ENCODE measurements at places on chromosomes 5 and 9.

GRCh38 chr5:1229822-1230221 lies 4.6 kb downstream of the SLC6A18 start:
- no peak for DNase-seq

GRCh38 chr9:132857031-132857430 lies 21.1 kb downstream of the AK8 start:
- DNase-seq: peak; percentile 87

DNA sequence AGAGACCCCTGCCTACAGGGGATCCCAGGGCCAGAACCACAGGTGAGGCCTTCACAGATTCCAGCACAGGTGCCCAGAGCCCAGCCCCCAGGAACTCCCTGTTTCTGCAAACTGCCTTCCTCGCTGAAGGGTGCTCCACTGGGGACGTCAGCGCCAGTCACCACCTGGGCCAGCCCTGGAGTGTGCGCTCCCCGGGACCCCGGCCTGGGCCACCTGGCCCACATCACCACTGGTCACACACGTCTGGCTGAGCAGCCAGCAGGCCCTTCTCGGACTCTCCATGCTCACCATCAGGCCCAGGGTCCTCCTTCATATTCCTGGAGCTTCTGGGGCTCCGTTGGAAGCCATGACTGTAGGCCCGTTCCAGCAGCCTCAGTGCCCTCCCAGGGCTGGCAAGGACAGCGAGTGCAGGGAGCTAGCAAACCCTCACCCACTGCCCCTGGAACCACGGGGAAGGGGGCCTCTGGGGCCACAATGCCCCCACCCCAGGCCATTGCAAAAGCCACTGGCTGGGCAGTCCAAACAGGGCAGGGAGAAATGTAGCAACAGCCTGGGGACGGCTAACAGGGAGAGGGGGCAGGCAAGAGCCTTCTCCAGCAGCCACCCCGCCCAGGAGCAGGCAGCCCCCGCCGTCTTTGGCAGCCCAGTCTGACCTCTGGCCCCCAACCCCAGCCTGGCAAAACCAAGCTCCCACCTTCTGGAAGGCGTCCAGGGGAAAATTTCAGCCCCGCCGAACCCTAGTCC lies 1.3 kb downstream of the AGPAT2 start:
- no peak for DNase-seq

DNA sequence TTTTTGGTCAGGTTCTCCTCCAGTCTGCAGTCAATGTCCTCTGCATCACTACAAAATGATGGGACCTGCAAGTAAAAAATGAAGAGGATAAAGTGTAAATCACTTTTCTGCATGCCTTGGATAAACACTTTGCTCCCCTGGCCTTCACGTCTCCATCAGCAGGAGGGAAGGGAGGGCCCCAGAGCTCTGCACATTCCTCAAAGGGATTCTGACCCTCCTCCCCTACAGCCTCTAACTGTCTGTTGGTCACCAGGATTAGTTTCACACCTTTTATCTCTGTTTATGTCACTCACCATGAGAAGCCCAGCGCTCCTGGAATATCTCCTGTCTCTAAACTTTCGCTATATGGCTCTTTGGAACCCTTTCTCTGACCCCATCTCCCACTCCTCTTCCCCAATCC lies 103.3 kb downstream of the SVEP1 start:
- DNase-seq: no peak

- peak; percentile 55 for DNase-seq
Observed at GRCh38 chr9:78234810-78235209, 1.1 kb upstream of the CEP78 start.

GRCh38 chr9:128892221-128892921 lies 10.4 kb downstream of the LRRC8A start:
- DNase-seq: peak; percentile 79

DNA sequence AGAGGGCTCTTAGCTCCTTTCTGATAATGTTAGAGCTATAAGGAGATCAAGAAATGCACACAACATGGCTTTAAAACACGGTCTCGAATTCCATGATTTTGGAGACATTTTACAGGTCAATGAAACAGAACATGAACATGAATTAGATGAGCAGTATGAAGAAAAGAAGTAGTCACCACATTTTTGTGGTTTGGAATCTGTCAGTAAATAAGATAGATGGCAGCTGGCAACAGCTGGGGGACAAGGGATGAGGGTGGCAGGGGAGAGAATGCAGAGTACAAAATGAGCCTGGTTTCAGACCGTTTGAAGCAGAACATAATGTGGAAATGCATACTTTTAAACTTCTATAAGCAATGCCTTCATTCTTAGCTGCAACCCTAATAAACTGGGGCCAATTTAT lies 107.1 kb downstream of the OXCT1 start:
- DNase-seq: peak; percentile 91

- DNase-seq: no peak
Observed at GRCh38 chr9:129921905-129922304, 86.6 kb downstream of the USP20 start.

GRCh38 chr5:37417347-37417746 lies 38.2 kb downstream of the WDR70 start:
- no peak for DNase-seq
